Activated gamma-delta T cell treated with Interleukin-2 at 50 U/mL for 16 hours (primary cell): ENCODE measurements at places on chromosomes 11 and 22.

DNA sequence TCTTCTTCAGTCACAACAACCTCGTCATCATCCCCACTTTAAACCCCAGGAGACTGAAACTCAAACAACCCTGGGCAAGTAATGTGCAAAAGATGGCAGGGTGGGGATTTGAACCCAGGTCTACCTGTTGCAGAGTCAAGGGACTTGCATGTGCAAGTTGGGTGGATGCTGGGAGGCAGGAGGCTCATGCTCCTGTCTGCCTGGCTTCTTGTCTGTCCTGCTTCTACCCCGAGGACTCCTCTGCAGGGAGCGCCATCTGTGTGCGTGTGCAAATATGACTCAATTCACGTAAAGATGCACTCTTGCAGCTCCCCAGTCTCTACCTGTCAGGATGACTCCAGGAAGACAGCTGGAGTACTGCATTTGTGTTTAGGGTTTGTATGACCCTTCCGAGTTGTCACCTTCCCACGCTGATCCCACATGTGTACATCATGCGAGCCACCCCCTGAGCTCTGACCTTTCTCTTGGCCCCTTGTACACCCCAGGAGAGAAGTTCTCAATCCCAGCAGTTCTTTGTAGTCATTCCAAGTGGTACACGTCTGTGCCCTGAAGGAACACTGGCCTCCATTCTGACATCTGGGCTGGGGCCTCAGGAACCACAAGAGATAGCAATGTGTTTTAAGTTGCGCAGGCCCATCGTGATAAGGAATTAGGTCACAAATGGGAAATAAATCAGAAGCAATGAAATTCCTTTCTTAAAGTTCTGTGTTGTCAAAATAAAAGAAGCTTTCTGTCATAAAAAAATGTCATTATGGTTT, 95.7 kb downstream of the CWC15 start:
- no peak for DNase-seq

DNA sequence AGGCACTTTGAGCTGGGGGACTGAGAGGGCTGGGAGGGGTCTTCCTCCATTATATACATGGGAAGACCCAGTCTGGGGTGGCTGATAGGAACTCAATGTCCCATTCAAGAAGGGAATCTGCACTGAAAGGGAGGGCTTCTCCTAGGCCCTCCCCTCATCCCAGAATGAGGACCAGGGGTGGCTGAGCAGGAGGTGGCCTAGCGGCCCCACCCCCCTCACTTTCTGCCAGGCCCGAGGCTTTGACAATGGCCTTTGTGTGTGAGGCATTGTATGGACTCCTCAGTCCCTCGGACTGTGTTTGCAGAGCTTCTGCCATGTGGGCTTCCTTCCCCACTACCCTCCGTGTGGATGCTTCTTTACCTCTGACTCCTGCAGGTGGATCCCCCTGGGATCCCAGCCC, 65.7 kb downstream of the NECTIN1 start:
- no peak for DNase-seq

DNA sequence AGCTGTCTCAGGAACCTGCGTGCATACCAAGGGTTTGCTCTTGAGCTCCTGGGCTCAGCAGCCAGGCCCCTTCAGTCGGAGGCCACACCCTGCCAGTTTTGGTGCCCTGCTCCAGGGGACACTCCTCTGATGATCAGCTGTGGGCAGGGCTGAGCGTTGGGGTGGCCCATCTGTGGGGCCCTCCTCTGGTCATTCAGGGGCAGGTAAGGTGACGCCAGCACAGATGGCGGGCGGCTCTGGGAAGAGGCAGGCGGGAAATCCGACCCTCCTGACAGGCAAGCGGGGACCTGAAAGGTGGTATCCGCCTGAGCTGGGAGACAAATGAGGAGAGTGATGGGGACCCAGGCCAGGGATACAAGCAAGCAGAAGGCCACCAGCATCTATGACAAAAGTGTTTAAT, 3.8 kb upstream of the MFNG start:
- no peak for DNase-seq

DNA sequence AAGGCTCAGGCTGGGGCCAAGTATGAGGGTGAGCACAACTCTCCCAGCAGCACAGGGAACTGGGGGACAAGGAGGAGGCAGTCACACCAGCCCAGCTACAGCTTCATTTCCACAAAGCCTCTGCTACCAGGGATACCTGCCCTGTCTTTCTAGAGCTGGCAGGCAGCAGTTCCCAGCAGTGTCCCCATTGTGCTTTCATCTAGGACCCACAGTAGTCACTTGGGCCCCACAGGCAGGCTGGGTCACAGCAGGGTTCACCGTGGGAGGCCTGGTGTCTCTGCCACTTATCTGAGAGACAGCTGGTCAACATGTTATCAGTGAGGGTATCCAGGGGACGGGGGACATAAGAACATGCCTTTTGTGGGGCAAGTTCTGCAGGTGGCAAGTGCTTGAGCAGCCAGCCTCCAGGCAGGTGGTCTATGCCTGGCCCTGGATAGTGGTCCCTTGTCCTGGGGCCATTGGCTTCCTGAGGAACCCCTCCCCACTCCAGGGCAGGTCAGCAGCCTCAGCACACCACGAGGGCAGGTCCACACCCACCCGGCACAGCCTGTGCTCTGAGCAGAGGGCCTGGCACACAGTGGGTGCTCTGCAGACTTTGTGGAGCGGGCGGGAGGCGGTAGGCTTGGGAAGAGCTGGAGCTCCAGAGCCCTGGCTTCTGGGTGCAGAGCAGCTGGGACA, 29.9 kb downstream of the GNAZ start:
- no peak for DNase-seq

- DNase-seq: no peak
These were observed 55.0 kb upstream of the PHOX2A start for GRCh38 chr11:72298931-72299330.

- no peak for DNase-seq
These were observed 17.4 kb downstream of the CEP164 start for GRCh38 chr11:117345039-117345438.

DNA sequence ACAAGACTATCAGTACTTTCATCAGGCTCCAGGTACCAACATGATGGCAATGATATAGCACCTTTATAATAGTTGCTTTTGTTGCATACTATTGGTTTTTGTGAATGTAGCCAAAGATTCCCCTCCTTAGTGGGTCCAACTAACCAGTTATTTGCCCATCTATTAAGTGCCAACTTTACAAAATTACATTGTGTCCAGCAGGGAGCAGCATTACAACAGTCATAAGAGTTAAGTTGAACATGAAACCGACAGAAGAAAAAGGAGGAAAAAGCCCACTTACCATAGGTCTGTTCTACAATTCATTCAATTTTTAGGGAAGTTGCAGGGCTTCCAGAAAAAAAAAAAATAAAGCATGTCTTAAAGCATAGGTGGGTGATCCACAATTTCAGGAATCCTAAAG, 21.6 kb downstream of the IMMP1L start:
- no peak for DNase-seq

GRCh38 chr22:35491908-35492380, 48.7 kb upstream of the RASD2 start:
- DNase-seq: no peak

DNA sequence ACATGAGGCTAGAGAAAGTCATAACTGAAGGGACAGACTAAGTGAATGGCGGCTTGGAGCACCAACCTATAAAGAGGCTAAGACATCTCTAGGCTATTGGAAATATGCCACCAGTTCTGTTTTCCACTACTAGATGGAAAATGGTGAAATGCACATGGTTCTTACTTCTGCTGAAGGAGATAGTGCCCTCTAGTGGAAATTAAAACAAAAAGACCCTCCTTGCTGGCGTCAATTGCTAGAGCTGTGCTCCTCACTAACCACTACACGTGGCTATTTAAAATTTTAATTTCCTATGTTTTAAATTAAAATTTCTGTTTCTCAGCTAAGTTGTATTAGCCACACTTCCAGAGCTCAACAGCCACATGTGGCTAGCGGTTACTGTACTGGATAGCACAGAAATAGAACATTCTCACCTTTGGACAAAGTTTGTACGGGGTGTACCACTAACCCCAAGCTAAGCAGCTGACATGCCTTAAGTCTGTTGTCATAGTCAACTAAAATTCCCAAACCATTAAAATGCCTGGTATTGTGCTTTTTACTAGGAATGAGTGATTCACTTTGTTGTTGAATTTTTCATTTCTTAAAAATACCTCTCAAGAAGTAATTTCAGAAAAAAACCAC, 34.1 kb upstream of the CALCA start:
- DNase-seq: no peak

- DNase-seq: no peak
These were observed 18.7 kb downstream of the CELSR1 start for GRCh38 chr22:46518542-46519325.

DNA sequence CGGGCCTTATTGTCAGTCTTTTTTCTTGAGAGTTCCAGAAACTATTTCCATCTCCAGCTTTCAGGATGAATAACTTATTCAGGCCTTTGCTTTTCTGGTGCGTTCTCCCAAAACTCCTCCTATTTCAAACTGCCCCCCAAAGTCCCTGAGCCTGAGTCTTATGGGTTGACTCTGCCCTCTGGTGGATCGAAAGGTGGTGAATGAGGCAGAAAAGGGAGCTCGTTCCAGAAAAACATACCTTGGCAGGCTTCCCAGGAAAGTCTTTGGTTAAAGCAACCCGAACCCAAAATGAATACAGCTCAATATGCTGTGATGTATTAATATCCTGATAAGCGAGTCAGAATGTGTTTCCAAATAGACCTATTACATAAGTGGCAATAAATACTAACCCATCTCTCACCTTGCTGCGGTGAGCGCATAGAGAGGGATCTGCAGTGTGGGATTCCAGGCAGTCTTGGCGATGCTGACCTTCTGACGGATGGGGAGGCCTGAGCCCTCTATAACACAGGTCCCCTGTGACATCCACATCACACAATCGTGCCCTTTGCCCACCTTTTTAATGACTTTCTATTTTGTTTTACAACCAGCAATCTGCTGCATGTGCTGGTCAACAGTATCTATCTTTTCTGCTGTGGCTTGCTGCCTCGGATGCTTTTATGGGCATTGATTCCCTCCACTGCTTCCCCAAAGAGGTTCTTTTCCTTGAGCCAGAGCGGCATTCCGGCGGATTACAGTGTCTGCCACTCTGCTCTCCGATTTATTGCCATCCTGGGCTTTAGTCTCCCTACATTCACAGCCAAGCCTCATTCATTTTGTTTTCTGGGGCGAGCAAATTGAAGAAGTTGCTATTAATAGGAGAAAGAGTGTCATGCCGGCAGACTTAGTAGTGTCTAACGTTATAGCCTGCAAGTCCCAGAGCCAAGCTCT, 756.8 kb downstream of the NTM start:
- DNase-seq: no peak

GRCh38 chr11:79321263-79321662, 119.6 kb downstream of the TENM4 start:
- no peak for DNase-seq

DNA sequence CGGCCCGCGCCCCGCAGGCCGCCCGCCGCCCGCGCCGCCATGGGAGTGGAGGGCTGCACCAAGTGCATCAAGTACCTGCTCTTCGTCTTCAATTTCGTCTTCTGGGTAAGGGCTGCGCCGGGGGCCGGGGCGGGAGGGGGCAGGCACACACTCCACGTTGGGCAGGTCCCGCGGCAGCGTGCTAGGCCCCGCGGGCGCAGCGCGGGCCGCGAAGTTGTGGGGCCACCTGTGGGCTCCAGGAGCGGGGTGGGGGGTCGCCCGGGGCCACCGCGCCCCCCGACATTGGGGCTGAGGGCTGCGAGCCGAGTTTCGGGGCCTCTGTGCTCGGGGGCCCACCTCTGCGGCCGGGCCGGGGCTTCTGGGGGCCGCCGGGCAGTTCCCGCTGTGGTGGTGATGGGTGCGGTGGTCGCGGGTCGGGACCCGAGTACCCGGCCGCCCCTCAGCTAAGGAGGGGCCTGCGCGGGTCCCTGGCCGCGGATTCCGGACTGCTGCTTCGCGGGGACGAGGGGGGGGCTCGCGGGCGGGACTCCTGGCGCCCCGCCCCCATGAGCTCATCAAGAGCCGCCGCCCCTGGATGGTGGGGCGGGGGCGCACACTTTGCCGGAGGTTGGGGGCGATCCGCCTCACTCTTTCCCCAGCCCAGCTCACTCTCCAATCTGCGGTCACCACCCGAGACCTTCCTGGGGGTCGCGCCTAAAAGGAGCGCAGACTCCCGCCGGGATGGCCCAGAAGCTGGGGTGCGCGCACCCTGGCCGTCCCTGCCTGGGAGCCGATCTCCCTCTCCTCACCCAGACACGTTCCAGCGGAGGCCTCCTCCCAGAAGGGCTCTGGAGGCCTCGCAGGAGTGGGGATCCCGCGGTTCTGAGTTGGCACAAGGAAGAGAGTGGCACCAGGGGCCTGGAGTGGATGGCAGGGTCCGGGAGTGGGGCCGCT, 667 bp downstream of the CD81 start:
- DNase-seq: peak; percentile 42

GRCh38 chr11:25536289-25536688, 795.6 kb upstream of the ANO3 start:
- no peak for DNase-seq

GRCh38 chr11:116300232-116300631, 472.6 kb downstream of the BUD13 start:
- no peak for DNase-seq

DNA sequence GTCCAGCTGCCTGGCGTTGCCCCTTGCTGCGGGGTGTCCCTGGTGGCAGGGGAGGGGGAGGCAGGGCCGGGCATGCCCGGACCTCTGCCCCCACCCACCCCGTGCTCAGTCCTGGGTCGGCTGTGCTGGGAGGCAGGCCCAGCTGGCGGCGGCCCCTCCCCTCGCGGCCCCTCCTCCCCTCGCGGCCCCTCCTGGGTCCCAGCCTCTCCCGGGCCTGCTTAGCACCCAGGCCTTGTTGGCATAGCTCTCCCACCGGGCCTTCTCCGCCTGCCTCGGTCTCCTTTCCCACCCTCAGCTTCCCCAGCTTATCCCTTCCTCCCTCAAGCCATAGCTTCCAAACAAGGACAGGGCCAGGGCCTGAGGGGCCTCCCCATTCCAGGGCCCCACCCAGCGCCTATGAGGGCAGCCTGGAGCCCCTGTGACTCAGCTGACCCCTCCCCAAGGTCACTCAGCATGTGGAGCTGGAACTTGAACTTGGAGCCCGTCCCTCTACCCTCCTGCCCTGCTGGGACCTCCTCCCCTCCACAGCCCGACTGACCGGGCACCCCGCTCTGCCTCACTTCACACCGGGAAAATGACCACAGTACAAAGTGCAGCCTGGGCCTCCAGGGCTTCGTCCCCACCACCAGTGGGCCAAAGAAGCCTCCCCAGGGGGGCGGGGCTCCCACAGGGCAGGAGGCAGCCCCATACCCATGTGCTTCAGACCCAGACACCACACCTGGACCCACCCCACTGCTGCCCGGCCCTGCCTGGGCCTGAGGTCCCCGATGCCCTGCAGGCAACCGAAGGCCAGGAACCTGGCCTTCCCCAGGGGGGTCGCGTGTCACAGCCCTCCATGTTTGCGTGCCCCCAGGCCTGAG, 1.2 kb downstream of the EPS8L2 start:
- no peak for DNase-seq

GRCh38 chr11:74279256-74279655, 32.2 kb downstream of the P4HA3 start:
- no peak for DNase-seq

GRCh38 chr11:113162592-113162962, 151.8 kb upstream of the TTC12 start:
- DNase-seq: no peak
